ENCODE measurements at places on chromosomes 5 and 9. TPM values are rescaled to one million over a fixed set of nuclear protein-coding genes. Genes with fewer than 3 reads are reported as not detected.

Gene DNAH5
- not detected for total RNA-seq

- H3K36me3 ChIP-seq = no peaks in the 10 kb centered on the region
- DNase-seq = no peak
- H3K4me1 ChIP-seq = no peaks in the 10 kb centered on the region
- H3K27ac ChIP-seq = no peak overlapping the region
- H3K4me3 ChIP-seq = no peak overlapping the region
These were observed 692.0 kb upstream of the DMAC1 start for GRCh38 chr9:8491563-8491962.

Gene CHSY3
- total RNA-seq = not detected

Gene MARCHF11
- not detected for total RNA-seq

- H3K4me3 ChIP-seq = no peak overlapping the region
- peaks cover 26% of the 10 kb centered on the region for H3K27me3 ChIP-seq
- no peak overlapping the region for H3K27ac ChIP-seq
- no peak for DNase-seq
- H3K36me3 ChIP-seq = peaks cover 2% of the 10 kb centered on the region
These were observed 121.8 kb downstream of the FAM170A start for GRCh38 chr5:119750887-119751733.

DNA sequence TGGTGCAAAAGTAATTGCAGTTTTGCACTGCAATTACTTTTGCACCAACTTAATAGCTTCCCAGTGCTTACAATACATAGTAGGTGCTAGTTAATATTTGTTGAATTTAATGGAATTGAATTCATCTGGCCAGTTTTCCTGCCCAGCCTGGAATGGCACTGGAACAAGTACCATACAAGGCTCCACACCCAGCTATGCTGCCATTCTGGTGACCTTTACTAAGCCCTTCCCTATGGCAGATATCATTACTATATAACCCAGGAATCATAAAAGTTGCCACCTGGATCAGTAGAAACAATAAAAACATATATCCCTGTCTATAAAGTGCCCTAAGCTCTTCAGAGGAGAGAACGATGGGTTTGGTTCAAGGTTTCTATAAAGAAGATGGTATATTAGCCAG is 22.4 kb upstream of the TRIM36 start:
- H3K4me1 ChIP-seq = no peaks in the 10 kb centered on the region
- peaks cover 14% of the 10 kb centered on the region for H3K27me3 ChIP-seq
- no peak overlapping the region for H3K27ac ChIP-seq
- H3K4me3 ChIP-seq = no peak overlapping the region
- peaks cover 3% of the 10 kb centered on the region for H3K36me3 ChIP-seq
- no peak for DNase-seq

DNA sequence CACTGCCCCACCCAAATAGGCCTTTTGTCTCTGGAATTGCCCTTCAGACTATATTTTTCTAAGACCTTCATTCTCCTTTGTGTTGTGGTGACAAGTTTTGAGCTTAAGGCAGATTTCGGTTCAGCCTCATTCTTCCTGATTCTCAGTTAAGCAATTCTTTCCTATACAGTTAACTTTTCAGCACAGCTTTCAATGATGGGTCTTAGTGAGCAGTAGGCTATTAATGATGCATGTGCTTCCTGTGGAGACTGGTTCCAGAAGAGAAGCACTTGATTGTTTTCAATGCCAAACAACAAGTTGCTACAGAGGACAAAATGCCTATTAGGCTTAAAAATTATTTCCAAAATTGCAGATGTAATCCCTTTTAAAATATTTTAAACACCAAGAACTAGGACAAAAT is 47.7 kb upstream of the TLX3 start:
- no peak overlapping the region for H3K4me3 ChIP-seq
- no peaks in the 10 kb centered on the region for H3K36me3 ChIP-seq
- H3K27me3 ChIP-seq = peaks cover 17% of the 10 kb centered on the region
- DNase-seq = no peak
- H3K4me1 ChIP-seq = peaks cover 15% of the 10 kb centered on the region

- H3K36me3 ChIP-seq = no peaks in the 10 kb centered on the region
- H3K4me1 ChIP-seq = peaks cover 16% of the 10 kb centered on the region
- no peak overlapping the region for H3K27ac ChIP-seq
- no peak for DNase-seq
- no peak overlapping the region for H3K4me3 ChIP-seq
These were observed 66.6 kb downstream of the ANGPTL2 start for GRCh38 chr9:127055745-127056402.

DNA sequence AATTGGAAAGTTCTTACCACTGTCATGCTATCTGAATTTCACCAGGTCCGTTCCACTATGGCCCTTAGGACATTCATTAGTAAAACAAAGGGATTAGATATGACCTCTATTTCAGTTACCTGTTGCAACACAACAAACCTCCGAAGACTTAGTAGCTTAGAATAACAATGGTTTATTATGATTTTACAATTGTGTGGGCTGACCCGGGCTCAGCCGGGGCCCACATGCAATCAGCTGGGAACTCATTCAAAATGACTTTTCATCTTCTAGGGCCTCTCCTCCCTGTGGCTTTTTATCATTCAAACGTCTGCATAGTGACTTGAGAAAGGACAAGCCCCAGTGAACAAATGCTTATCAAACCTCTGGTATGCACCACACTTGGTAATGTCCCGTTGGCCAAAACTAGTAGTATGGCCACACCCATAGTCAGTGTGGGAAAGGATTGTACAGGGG is 2.3 kb upstream of the FBXW11 start:
- H3K4me1 ChIP-seq = peaks cover 24% of the 10 kb centered on the region
- no peak overlapping the region for H3K4me3 ChIP-seq
- no peaks in the 10 kb centered on the region for H3K27me3 ChIP-seq
